ENCODE measurements at places on chromosomes 4 and X. TPM values are rescaled to one million over a fixed set of nuclear protein-coding genes. Genes with fewer than 3 reads are reported as not detected.

DNA sequence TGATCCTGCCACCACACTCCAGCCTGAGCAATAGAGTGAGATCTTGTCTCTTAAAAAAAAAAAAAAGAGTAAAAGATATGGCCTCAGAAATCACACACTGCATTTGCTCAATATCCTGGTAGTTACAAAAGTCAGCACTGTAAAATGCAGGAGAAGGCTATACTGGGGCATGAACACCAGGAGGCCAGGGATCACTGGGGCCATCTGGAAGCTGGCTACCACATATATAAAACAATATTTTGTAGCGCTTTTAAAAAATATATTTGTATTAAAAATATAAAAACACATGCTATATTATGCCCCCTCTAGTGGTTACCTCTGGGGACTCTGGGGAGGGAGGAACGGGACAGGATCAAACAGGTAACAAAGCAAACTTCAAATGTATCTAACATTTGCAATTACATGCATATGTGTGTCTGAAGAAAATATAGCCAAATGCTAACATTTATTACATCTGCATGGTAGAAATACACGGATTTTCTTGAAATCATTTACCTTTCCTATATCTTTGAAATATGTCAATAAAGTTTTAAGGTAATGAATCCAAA is 4.0 kb downstream of the C4orf46 start:
- DNase-seq: no peak

DNA sequence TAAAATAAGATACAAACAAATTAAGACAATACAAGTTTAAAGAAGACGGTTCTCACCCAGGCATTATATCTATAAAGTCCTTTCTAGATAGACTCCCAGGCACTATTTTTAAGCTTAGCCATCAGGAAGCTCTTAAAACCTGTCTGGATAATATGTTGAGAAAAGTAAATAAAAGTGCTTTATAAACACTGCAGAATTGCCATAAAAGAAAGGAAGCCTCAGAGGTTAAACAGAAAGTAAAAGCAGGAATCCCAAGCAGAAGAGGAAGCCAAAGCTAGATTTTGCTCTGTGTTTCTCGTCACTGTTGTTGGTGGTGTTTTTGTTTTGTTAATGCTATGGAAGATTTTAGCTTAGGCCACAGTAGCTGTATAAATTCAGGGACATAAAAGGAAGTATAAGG is 1267.3 kb downstream of the PCDH19 start:
- DNase-seq: peak; percentile 2

DNA sequence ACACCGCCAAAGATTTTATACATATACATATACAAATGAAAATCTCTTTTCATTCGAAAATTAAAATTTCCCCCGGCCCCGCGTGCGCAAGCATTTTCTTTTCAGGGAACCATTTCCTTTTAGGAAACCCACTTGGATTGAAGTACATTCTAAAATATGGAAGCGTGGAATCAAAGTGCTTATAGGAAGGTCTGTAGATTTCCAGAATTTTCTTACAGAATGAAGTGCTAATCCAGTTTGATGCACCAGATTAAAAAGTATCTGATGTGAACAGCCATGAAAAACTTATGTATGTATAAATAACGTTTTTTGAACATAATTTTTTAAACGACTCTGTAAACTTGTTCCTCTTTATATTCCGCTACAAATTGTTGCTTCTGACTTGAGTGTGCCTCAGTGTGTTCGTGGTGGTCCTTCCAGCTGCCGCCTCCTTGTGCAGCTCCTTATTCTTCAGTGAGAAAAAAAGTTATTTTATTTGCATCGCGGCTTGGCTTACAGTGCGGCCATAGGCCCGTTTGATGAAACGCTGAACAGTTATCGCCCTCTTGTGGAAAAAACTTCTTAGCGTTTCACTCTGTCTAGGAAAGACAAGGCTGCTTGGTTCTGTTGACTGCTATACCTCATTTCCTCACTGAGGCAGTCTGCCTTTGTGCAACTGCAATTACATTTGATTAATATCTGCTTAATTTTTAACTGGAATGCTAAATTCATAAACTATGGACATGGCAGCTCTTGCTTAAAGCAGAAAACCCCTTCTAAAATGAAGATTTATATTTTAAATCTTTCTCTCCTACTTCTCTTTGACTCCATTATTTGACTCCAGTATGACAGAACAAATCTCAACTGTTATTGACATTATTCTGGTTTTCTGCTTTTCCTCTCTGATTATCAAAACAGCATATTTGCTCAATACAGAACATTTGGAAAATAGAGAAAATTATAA is 4.7 kb upstream of the NKX6-1 start:
- DNase-seq: peak; percentile 89

- peak; percentile 88 for DNase-seq
Observed at GRCh38 chrX:102651242-102652011, at the start of gene GPRASP1. TSS of gene GPRASP1 (plus strand) at chrX:102651483. CDS start at chrX:102653914, 2,431 bp downstream.

- DNase-seq: no peak
Observed at GRCh38 chr4:6005175-6005574, 13.1 kb downstream of the C4orf50 start.

DNA sequence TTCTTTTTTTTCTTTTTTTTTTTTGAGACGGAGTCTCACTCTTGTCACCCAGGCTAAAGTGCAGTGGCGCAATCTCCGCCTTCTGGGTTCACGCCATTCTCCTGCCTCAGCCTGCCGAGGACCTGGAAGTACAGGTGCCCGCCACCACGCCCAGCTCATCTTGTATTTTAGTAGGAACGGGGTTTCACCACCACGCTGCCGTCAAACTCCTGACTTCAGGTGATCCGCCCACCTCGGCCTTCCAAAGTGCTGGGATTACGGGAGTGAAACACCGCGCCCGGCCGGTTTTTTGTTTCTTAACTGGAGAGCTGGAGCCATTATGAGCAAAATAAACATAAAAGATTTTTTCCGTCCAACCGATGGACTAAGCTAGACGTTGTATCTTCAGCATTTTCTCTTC is 1.9 kb upstream of the WDR17 start:
- no peak for DNase-seq

DNA sequence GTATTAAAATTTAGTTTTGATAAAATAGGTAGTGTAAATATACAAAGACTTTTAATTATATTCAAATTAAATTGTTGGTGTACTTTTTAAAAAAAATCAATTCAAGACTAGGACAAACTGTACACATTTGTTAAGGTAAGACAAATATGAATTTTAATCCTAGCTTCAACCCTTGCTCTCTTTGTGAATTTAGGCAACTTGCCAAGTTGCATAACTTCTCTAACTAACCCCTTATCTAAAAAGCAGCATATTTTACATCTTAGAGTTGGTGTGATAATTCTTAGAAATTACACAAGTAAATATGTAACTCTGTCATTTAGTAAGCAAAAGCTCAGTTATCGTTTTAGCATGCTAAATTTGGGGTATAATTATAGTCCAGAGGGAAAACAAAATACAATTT is 78.1 kb upstream of the FSTL5 start:
- DNase-seq: no peak

- peak; percentile 74 for DNase-seq
Observed at GRCh38 chr4:95572304-95572991, 23.7 kb upstream of the UNC5C start.

GRCh38 chrX:11543249-11543648 is 122.5 kb downstream of the ARHGAP6 start:
- DNase-seq: no peak

DNA sequence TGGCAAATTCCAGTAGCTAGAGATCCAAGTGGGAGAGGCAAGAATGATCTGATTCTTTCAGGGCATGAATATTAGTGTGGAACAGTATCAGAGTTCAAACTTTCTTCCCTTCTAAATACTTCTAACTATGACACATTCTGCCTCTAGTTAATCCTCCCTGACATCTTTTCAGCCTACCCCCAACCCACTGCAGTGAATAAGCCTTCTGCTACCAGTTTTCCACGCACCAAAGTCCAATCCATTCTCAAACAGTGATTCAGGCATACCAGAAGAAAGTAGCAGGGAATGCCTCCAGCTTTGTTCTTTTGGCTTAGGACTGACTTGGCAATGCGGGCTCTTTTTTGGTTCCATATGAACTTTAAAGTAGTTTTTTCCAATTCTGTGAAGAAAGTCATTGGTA is 155.4 kb upstream of the FTHL17 start:
- no peak for DNase-seq

DNA sequence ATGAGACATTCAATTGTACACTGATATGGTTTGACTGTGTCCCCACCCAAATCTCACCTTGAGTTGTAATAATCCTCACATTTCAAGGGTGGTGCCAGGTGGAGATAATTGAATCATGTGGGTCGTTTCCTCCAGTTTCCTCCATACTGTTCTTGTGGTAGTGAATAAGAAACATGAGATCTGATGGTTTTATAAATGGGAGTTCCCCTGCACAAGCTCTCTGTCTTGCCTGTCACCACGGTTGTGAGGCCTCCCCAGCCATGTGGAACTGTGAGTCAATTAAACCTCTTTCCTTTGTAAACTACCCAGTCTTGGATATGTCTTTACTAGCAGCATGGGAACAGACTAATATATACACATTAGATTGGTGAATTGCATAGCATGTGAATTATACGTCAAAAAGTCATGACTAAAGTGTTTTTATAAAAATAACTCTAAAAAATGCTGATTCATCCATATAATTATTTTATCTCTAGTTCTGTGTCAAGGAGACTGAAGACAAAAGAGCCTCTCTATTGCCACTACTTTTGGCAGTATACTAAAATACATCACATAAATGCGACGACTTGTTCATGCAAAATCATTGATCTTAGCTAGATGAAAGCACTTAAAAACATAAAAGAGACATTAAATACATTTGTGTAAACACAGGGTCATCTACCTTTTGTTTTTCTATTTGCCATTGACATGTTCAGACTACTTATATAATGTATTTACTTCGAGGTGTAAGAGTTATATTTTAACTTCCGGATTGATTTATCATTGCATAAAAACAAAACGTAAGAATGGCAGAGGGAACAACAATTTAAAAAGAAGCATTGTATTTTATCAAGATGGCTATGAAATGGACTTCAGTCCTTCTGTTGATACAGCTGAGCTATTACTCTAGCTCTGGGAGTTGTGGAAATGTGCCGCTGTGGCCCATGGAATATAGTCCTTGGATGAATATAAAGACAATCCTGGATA is 50.1 kb downstream of the YTHDC1 start:
- no peak for DNase-seq

DNA sequence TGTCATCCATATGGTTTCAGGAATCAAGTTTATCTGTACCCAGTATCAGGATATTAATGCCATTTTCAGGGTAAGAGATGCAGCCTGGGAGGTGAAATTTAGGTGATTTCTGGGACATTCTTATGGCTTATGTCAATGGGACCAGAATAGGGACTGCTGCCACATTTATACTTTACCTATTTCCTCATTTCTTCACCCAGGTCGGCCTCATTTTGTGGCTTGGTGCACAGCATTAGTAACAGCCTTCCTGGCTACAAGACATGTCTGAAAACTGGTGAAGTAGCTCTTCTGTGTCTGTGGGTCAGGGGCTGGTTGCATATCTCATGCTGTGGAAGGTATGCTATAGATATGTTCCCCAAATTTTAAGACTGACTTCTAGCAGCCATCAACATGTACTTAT is 284.8 kb downstream of the AFF2 start:
- DNase-seq: no peak

Gene GPR173
- 4.4 TPM for total RNA-seq

Gene MAML3
- total RNA-seq: 3.0 TPM

Gene ADH7
- not detected for total RNA-seq

Gene SPANXD
- total RNA-seq: not detected
